ENCODE measurements at places on chromosomes 3 and 15.

- DNase-seq: no peak
Measured at GRCh38 chr3:194584866-194585265, 48.4 kb downstream of the TMEM44 start.

- peak; percentile 32 for DNase-seq
Measured at GRCh38 chr3:152200476-152201420, 68.0 kb upstream of the MBNL1 start.

DNA sequence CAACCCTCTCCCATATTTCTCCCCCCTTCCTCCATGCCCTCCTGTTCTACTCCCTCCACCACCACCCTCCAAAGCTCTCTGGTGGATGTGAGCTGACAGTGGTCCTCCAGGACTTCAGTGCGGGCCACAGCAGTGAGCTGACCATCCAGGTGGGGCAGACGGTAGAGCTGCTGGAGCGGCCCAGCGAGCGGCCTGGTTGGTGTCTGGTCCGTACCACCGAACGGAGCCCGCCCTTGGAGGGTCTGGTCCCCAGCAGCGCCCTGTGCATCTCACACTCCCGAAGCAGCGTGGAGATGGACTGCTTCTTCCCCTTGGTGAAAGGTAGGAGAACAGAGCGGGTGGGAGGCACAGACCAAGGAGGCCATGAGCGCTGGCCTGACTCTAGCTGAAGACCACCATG, 167.5 kb upstream of the UMPS start:
- DNase-seq: no peak

DNA sequence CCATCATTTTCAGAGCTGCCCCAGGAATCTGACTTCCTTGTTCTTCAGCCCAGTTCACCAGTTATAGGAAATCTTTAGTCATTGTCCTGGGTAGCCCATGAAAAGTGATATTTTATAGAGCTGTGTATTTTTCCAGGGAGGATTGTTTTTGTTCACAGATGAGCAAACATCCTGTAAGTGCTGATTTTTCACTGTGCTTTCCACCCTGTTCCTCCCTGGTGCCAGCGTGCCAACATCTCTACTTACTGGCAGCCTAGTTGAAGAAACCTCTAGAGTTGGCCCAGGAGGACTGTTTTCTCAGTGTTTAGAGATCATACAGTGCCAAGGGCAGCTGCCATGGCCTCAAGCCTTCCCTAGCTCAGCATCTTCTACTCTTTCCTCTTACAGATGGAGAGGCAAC, 41.3 kb downstream of the ST6GAL1 start:
- no peak for DNase-seq

DNA sequence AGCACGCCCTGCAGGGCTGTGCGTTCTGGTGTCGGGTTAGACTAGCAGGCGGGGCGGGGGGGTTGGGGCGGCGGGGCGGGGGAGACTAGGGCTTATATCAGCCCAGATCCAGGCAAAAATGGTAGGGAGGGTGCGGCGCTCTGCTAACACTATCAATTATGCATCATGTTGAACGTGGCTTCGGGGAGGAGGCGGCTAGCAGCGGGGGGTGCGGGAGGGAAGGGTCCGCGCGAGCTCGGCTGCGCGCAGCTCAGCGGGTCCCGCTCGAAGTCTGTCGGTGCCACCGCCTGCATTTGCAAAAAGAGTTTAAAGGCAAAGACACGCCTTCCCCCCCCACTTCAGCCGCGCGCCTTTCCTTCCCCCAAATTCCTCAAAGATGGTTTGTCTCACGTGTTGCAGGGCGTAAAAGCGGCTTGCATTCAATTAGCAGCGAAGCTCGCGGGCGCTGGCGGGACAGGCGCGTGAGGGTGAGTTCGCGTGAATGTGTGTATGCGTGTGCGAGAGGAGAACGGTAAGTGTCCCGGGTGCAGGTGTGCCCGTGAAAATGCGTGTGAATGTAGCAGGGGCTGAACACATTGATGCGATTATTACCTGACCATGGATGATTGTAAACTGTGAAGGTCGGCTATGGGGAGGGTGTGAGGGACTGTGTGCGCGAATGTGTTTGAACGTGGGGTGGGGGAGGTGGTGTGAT, at the start of gene ISLR2:
Gene ISLR2, plus strand, starts transcription at position 432 of the 694 bp plus-strand sequence. CDS start 2,169 bp downstream, outside the sequence.
- no peak for DNase-seq

GRCh38 chr3:107346564-107346963, 30.7 kb upstream of the CCDC54 start:
- DNase-seq: peak; percentile 7

DNA sequence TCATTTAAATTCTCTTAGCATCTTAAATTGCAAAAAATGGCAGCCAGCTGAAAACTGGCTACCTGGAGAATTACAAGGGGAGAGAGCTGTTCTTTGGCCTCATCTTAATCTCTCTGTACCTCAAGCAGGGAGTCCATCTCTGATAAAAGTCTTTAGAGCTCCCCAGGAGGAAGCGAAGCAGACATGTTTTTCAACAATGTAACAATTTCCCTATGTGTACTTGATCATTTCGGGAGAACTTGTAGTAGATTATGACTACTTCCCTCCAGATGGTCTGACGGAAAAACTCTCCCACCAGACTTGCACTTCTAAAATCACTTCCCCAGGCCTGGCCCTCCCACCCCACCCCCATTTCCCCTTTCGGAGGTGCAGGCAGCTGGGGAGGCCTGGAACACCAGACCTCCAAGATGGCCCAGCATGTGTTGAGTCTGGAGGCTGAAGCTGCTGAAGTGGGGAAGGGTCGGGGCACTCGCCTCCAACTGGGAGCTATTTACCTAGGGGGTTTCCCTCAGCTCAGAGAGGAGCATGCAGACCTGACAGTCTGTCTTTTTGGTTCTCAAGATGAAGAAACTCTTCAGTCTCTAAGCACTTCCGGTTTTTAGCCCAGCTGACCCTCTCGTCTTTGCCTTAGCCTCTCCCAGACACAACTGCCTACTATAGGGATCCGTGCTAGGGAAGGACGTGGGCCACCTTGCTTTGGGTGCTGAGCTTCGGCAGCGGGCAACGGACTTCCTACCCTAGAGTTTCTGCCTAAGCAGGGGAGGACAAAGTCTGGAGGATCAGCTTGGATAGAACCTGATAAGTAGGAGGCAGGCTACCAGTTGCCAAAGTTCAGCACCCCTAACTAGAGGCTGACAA, 164.0 kb upstream of the TBL1XR1 start:
- DNase-seq: peak; percentile 73

DNA sequence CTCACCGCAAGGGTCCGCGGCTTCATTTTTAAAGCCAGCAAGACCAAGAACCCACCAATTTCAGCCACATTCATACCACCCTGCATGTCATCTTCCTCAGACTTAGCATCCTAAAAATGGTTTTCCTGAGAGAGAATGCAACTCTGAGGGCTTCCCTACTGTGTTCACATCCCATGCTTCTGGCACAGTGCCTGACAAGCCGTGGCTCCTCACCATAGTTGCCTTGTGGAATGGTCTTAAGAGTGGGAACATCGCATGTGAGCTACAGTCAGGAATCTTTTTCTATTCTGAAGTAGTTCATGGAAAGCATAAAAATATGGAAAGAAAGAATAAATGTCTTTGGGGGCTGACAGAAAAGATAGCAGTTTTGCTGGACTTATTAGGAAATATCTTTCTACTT, 120.3 kb downstream of the RAP2B start:
- no peak for DNase-seq

DNA sequence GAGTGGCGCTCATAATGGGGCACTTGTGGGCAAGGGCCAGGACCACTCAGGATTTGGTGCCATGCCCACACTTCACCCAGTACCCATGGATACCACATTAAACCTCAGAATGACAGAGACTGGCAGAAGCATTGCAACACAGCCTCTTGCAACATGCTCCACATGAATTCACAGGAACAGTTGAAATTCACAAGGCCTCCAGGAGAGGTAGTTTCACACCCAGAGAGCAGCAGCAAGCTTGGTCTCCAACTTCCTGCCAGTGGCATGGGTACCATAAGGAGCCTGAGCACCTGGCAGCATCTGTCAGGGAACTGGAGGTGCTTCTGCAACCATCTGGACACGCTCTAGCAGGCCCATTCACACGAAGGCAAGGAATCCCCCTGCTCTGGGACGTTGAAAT, 101.0 kb downstream of the OSBPL10 start:
- DNase-seq: no peak

- peak; percentile 79 for DNase-seq
Measured at GRCh38 chr3:151976211-151977050, 103.0 kb downstream of the SUCNR1 start.

- no peak for DNase-seq
Measured at GRCh38 chr3:43874290-43874689, 183.6 kb downstream of the ABHD5 start.

DNA sequence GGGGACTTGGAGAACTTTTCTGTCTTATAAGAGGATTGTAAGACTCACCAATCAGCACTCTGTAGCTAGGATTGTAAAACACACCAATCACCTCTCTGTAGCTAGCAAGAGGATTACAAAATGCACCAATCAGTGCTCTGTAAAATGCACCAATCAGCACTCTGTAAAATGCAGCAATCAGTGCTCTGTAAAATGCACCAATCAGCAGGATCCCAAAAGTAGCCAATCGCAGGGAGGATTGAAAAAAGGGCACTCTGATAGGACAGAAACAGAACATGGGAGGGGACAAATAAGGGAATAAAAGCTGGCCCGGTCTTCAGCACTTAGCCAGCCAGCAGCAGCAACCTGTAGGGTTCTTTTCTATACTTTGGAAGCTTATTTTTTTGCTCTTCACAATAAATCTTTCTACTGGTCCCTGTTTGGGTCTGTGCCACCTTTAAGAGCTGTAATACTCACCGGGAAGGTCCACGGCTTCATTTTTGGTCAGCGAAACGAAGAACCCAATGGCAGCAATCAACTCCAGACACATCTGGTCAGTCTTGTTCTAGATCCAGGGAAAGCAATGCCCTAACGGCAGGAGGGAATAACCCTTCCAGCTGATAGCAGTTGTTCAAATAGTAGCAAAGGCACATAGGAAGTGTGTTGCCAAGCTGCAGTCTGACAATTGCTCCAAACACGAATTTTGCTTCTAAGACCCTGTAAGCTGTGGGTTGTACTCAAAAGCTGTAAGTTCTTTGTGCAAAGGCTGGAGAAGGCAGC, 135.6 kb downstream of the TJP1 start:
- DNase-seq: no peak
